Uterus (tissue), 4 donors: ENCODE measurements at places on chromosomes 11 and 22. TPM values are rescaled to one million over a fixed set of nuclear protein-coding genes. Genes with fewer than 3 reads are reported as not detected.

The OR51I1 gene
- 1.6 TPM for total RNA-seq

- no peak overlapping the region for H3K27ac ChIP-seq
- H3K27me3 ChIP-seq, result no peaks in the 10 kb centered on the region
- H3K36me3 ChIP-seq, result no peaks in the 10 kb centered on the region
Observed at GRCh38 chr11:126380909-126381308, 25.4 kb downstream of the ST3GAL4 start.

The SCT gene
- not detected for total RNA-seq

DNA sequence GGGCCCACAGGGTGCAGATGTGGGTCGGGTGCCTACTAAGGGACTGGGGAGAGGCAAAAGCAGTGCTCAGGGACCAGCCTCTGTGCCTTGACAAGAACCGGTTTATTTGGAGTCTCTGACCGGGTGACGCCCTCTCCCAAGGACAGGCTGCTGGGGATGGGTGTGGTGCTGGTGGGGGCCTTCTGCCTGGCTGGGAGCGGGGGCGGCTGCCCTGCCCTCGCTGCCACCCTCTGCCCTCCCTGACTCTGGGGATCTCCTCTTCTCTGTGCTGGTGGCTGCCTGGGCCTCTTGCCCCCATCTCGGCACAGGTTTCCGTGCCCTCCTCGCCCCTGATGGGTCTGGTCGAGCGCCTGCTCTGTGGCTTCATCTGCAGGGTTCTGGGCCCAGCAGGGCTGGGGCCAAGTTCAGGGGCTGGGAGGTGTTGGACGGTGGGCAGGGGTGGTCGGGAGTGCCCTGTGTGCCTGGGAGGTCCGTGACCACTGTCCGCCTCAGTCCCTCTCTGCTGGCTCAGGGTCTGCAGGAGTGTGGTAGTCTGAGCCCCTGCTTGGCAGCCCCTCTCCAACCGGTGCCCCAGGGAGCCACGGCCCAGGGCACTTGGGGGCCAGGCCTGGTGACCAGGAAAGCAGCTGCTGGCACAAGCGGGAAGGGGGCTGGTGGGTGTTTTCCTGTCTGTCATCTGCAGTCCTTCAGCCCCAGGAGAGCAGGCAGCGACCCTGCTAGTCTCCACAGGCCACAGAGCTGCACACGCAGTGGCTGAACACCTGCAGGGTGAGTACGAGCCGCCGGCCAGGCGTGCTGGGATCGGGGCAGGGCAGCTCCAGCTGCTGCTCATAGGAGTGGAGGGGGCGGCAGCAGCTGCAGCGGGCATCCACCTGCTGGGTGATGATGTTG, 23.5 kb downstream of the MUC6 start:
- no peaks in the 10 kb centered on the region for H3K4me1 ChIP-seq
- H3K4me3 ChIP-seq, result no peak overlapping the region
- no peaks in the 10 kb centered on the region for H3K27me3 ChIP-seq
- no peak for DNase-seq

The C11orf42 gene
- not detected for total RNA-seq

The APOBEC3F gene
- 26.6 TPM for total RNA-seq

GRCh38 chr11:117072517-117073461, 25.4 kb downstream of the SIK3 start:
- H3K36me3 ChIP-seq, result no peaks in the 10 kb centered on the region
- H3K27ac ChIP-seq, result peak overlapping the region; percentile 43
- H3K4me3 ChIP-seq, result no peak overlapping the region
- H3K4me1 ChIP-seq, result peaks cover 6% of the 10 kb centered on the region
- no peaks in the 10 kb centered on the region for H3K27me3 ChIP-seq

The NAALAD2 gene
- total RNA-seq, result 4.1 TPM

DNA sequence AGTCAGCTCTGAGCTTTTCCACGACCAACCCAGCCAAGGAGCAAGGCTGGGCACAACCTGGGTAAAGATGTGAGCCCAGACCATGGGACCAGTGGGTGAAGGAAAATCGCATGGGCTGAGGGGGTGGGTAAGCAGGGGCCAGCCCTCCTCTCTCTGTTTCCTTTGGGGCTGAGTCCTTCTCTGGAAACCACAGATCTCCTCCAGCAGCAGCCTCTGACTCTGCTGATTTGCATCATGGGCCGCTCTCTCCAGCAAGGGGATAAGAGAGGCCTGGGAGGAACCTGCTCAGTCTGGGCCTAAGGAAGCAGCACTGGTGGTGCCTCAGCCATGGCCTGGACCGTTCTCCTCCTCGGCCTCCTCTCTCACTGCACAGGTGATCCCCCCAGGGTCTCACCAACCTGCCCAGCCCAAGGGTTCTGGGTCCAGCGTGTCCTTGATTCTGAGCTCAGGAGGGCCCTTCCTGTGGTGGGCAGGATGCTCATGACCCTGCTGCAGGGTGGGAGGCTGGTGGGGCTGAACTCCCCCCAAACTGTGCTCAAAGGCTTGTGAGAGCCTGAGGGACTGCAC, 67.8 kb downstream of the GGTLC2 start:
- no peak for DNase-seq
- no peak overlapping the region for H3K4me3 ChIP-seq
- H3K4me1 ChIP-seq, result no peaks in the 10 kb centered on the region

GRCh38 chr11:114149689-114150407, 90.3 kb downstream of the ZBTB16 start:
- no peak for DNase-seq

The EXPH5 gene
- 2.1 TPM for total RNA-seq

DNA sequence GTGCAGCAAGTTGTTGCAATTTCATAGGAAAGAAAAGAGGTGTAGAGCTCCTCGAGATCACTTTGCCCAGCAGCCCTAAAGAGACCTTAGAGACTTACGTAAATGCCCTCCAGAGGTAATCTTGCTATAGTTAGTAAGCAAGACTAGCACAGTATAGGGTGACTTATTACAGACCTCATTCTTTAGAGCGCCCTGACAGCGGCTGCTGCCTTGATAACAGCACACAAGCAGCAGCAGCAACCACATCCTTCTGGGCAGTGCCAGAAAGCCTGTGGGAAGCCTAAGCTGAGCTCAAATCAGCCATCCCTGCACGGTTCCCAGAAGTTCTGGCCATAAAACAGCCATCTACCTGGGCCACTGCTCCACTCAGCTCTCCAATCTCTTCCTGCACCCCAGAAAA, 22.6 kb upstream of the OR56B1 start:
- no peak for DNase-seq
- H3K27ac ChIP-seq, result no peak overlapping the region
- no peaks in the 10 kb centered on the region for H3K36me3 ChIP-seq
- no peaks in the 10 kb centered on the region for H3K4me1 ChIP-seq

DNA sequence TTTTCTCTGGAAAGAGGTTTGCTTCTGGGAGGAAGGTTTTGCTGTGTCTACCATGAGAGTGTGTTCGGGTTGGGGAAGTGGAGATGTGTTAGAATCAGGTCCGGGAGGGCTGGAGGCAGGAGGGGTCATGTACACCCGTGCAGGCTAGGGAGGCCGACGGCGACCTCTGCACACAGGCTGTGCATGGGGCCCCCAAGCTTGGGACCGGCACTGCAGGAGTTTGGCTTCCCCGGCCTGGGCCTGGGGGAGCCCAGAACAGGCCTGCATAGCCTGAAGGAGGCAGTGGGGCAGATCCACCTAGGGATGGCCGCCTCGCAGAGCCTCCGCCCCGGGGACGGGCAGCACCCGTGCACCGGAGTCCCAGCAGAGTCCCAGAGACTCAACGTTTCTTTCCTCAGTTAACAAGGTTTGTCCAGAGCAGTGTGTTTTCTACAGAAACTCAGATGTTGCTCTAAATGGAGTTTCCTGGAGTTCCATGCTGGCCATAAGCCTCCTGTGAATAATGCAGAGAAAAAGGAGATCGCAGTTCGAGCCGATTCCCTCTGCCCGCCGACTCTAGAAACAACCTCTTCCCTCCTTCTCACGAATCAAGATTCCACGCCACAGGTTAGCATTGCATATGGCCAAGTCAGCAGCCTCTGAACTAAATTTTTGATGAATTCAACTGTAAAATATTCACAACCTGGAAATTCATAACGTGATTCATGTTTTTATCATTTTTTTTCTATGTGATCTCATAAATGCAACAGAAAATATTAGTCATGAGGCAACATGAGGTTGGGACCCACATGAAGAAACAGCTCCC, 427.3 kb downstream of the BRD1 start:
- no peaks in the 10 kb centered on the region for H3K4me1 ChIP-seq
- H3K27me3 ChIP-seq, result no peaks in the 10 kb centered on the region
- no peak overlapping the region for H3K27ac ChIP-seq
- no peaks in the 10 kb centered on the region for H3K36me3 ChIP-seq
- no peak overlapping the region for H3K4me3 ChIP-seq

The DYNC2H1 gene
- total RNA-seq, result 96.1 TPM

- H3K4me3 ChIP-seq, result no peak overlapping the region
- H3K27ac ChIP-seq, result no peak overlapping the region
- DNase-seq, result no peak
- H3K4me1 ChIP-seq, result peaks cover 9% of the 10 kb centered on the region
- no peaks in the 10 kb centered on the region for H3K27me3 ChIP-seq
- no peaks in the 10 kb centered on the region for H3K36me3 ChIP-seq
Observed at GRCh38 chr22:44669561-44669976, 32.4 kb upstream of the PRR5 start.

GRCh38 chr11:76205252-76206076, 838 bp downstream of the WNT11 start:
- no peak overlapping the region for H3K27ac ChIP-seq
- no peak overlapping the region for H3K4me3 ChIP-seq
- DNase-seq, result no peak
- H3K27me3 ChIP-seq, result no peaks in the 10 kb centered on the region

DNA sequence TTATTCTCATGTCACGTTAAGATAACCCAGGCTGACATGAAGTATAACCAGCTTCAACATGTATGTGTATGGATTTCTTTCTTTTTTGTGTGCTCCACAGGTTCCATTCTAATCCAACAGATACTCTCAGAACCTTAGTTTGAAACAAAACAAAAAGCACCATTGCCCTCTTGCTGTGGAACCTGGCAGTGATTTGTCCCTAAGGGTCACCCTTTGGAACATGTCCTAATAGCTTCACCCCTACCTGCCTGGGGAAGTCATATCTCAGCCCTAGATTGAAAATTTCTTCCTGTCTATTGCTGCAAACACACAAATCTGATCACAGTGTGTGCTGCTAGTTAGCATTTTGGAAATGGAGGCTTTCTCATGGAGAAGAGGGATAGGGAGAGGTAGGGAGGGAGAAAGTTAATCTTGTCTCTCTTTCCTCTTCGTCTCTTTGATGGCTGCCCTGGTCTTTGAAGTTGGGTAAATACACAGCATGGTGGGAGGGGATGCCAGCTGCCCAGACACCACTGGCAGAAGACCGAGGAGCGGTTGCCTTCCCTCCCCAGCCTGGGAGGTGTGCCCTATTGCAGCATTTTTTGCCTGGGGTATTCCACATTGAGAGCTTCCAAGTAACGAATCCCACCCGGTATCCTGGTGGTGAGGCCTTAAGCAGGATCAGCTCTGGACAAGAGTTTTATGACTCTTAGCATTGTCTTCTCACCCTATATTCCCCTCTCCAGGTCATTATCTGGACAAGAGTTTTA, 11.6 kb upstream of the CADM1 start:
- no peaks in the 10 kb centered on the region for H3K4me1 ChIP-seq
- DNase-seq, result no peak
- no peak overlapping the region for H3K27ac ChIP-seq

- H3K4me3 ChIP-seq, result peak overlapping the region; percentile 6
- peaks cover 22% of the 10 kb centered on the region for H3K27me3 ChIP-seq
- H3K36me3 ChIP-seq, result no peaks in the 10 kb centered on the region
Observed at GRCh38 chr11:71252770-71253730, 673 bp upstream of the SHANK2 start.

The DERL3 gene
- total RNA-seq, result not detected

DNA sequence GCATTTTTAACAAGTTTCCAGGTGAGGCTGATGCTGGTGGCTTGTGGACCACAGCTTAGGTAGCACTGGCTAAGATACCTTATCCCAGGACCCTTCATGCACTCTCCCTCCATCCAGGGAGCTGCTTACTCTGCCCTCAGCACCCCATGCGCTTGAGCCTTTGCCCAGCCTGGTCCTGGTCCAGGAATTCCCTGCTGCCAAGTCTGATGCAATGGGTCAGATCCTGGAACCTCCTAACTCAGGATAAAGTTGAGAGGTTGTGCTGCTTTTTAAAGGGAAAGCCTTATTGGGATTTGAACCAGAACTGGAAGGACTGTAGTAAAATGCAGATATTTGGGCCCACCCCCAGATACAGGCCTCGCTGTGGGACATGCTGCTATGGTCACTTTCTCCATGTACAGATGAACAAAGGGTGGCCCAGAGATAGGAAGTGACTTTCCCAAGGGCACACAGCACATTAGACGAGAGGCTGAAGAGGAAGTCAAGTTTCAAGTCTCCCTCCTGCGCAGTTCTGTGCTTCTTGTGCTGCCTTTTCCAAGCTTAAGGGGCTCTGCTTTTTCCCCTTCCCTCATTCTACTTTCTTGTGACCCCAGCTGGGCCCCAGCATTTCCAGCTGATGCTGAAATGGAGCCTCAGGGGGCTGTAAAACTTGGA, 824 bp upstream of the LGALS12 start:
- no peak for DNase-seq
- no peaks in the 10 kb centered on the region for H3K36me3 ChIP-seq
- H3K4me3 ChIP-seq, result no peak overlapping the region
- no peaks in the 10 kb centered on the region for H3K4me1 ChIP-seq

The KRTAP5-10 gene
- total RNA-seq, result not detected

DNA sequence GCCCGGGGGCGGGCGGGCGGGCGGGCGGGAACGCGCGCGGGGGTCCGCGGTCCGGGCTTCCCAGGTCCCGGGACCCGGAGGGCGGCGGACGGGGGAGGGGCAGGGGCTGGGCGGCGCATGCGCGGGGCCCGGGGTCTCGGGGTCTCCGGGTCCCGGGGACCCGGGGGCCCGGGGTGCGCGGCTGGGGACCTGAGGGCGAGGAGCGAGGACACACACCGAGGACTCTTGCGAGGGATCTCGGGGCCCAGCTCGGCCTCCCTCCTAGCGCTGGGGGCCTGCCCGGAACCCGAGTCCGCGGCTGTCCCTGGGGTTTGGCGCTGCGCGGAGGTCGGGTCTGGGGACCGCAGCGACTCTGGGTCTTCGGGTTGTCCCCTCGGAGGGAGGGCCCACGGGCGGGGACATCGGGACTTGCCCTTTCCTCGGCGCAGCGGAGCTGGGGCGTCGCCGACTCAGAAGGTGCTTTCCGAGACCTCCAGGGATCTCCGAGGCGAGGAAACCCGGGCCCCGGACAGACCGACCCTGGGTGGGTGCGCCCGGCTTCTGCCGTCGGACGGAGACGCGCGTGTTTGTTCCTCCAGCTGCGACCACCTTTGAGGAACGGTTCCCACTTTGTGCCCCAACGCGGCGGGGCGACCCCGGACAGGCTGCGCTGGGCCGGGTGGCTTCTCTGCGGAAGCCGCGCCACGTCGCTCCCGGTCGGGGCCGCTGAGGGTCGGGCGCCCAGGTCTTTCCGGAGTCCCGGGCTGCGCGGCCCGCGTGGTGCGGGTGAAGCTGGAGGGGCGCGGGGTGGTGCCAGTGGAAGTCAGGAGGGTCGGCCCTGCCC, 540 bp downstream of the PPARA start:
- no peaks in the 10 kb centered on the region for H3K4me1 ChIP-seq
- no peaks in the 10 kb centered on the region for H3K36me3 ChIP-seq
- H3K27me3 ChIP-seq, result no peaks in the 10 kb centered on the region
- H3K27ac ChIP-seq, result peak overlapping the region; percentile 90
- H3K4me3 ChIP-seq, result peak overlapping the region; percentile 96
- DNase-seq, result peak; percentile 47

The PAX6 gene
- not detected for total RNA-seq

GRCh38 chr11:1847926-1848639, 4.8 kb upstream of the LSP1 start:
- H3K27me3 ChIP-seq, result no peaks in the 10 kb centered on the region
- no peak overlapping the region for H3K27ac ChIP-seq
- no peak for DNase-seq
- H3K4me1 ChIP-seq, result no peaks in the 10 kb centered on the region
- no peaks in the 10 kb centered on the region for H3K36me3 ChIP-seq
